ENCODE measurements at places on chromosomes 5 and 9. TPM values are rescaled to one million over a fixed set of nuclear protein-coding genes. Genes with fewer than 3 reads are reported as not detected.
A peak's percentile ranks its signal among the peaks of the same experiment; 100 is the strongest.

DNA sequence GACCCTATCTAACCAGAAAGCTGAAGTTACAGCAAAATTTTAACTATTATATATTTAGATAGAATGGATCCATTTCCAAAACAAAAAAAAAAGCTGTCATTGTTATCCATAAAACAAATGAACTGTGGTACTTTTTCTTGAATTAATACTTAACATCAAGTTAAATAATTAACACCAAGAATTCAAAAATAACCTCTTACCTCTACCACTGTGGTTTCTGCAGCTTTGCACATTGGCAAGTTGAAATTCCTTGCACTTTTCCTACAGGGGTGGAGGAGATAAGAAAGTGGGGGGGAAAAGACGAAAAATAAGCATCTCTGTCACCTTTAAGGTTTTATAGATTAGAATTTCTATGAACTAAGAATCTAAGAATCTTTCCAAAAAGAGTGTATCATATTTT, 30.0 kb downstream of the OXCT1 start:
- H3K27ac ChIP-seq: no peak overlapping the region
- no peak overlapping the region for H3K4me3 ChIP-seq
- H3K4me1 ChIP-seq: no peaks in the 10 kb centered on the region
- no peak for DNase-seq

DNA sequence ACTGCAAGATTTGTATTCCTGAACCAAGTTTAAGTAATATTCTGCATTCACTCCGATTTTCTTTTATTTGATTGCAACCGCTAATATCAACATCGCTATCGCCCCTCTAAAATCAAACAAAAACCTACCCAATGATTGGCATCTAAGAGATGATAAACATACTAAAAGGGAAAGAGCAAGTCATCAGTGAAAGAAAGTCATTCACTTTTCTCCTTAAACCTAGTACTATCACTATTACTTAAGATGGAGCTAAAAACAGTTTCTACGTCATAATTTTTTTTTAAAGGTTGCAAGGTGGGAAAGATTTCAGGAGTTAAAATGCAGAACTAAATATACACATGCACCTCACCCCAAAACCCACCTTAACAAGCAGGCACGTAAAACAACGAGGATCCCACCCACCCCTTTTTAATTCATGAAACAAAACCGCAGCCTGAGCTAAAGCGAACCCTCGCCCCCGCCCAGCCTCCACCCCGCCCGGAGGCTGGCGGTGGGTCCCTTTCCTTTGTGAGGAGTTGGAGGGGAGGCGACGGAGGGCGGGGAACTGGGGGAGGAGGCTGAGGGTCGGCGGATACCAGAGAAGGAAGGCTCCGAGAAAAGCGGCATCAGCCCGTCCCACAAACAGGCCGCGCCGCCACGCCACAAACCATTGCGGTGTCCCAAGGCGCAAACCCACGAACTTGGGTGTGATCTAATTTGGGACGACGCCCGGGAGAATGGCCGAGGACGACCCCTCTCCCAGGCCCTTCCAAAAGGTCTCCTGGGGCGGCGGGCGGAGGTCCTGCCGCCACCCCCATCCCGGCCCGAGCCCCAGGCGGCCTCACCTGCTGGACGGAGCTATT, 861 bp downstream of the UBQLN1 start:
- peak; percentile 89 for DNase-seq
- no peaks in the 10 kb centered on the region for H3K36me3 ChIP-seq
- peak overlapping the region; percentile 98 for H3K27ac ChIP-seq

DNA sequence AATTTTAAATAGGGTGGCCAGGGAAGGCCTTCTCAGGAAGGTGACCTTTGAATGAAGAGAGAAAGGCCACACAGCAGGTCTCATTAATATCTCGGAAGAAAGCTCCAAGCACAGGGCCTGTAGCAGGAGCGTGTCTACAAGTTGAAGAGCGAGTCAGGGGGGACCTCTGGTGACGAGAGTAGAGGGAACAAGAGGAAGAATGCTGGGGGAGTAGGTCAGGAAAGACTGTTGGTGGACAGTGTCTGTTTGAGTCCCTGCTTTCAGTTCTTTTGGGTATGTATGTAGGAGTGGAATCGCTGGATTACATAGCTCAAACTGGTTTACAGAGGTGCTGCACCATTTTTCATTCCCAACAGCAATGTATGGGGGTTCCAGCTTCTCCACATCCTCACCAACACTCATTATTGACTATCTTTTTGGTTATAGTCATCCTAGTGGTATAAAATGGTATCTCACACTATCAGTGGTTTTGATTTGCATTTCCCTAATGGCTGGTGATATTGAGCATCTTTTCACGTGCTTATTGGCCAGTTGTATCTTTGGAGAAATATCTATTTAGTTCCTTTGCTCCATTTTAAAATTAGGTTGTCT, 55.8 kb downstream of the NUP214 start:
- H3K36me3 ChIP-seq: peaks cover 13% of the 10 kb centered on the region
- no peak overlapping the region for H3K4me3 ChIP-seq
- H3K27me3 ChIP-seq: no peaks in the 10 kb centered on the region
- no peaks in the 10 kb centered on the region for H3K4me1 ChIP-seq
- no peak for DNase-seq

GRCh38 chr5:156405988-156406387, 79.0 kb downstream of the SGCD start:
- no peaks in the 10 kb centered on the region for H3K36me3 ChIP-seq
- no peaks in the 10 kb centered on the region for H3K4me1 ChIP-seq
- no peaks in the 10 kb centered on the region for H3K27me3 ChIP-seq
- H3K27ac ChIP-seq: no peak overlapping the region

- H3K27me3 ChIP-seq: no peaks in the 10 kb centered on the region
- H3K4me1 ChIP-seq: no peaks in the 10 kb centered on the region
- no peak overlapping the region for H3K27ac ChIP-seq
- no peak overlapping the region for H3K4me3 ChIP-seq
These were observed 64.7 kb downstream of the CSF2 start for GRCh38 chr5:132138260-132138659.

- DNase-seq: peak; percentile 83
- H3K4me3 ChIP-seq: no peak overlapping the region
- peak overlapping the region; percentile 92 for H3K27ac ChIP-seq
- peaks cover 18% of the 10 kb centered on the region for H3K4me1 ChIP-seq
- H3K36me3 ChIP-seq: no peaks in the 10 kb centered on the region
These were observed 37.6 kb downstream of the DUSP1 start for GRCh38 chr5:172733131-172733973.

- no peaks in the 10 kb centered on the region for H3K4me1 ChIP-seq
- DNase-seq: no peak
- H3K4me3 ChIP-seq: no peak overlapping the region
- H3K27ac ChIP-seq: no peak overlapping the region
These were observed 187.5 kb upstream of the RORB start for GRCh38 chr9:74309654-74310053.

DNA sequence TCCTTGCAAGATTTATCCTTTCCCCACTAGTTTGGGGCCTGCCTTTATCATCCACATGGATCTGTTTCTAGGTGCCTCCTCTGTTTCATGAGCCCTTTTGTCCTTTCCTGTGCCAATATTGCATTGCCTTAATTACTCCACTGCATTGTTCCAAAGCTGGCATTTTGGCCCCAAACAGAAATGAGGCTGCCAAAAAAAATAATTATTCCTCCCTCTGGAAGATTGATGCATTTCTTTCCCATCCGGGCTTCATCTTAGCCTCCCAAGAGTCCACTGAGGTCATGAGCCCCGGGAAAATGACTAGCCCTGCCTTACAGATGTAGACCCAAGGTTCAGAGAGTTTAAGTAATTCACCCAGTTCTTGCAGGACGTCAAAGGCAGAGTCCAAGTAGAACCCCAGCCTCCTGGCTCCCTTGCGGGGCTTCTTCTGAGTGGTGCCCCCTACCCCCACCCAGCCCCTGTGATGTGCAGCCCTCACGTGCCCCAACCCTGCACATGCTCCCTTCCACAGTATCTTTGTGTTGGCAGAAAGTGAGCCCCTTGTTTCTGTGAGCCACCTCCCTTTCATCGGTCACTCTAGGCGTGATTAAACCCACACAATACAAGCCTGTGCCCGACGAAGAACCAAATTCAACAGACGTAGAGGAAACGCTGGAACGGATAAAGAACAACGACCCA, 62.1 kb downstream of the TMOD1 start:
- no peaks in the 10 kb centered on the region for H3K36me3 ChIP-seq
- peaks cover 26% of the 10 kb centered on the region for H3K4me1 ChIP-seq
- DNase-seq: no peak
- no peaks in the 10 kb centered on the region for H3K27me3 ChIP-seq

- H3K4me3 ChIP-seq: no peak overlapping the region
- H3K27ac ChIP-seq: peak overlapping the region; percentile 30
- peaks cover 44% of the 10 kb centered on the region for H3K4me1 ChIP-seq
- H3K27me3 ChIP-seq: no peaks in the 10 kb centered on the region
- H3K36me3 ChIP-seq: no peaks in the 10 kb centered on the region
- peak; percentile 47 for DNase-seq
These were observed 207.3 kb downstream of the ARHGAP26 start for GRCh38 chr5:142977363-142978051.

MARVELD2 gene
- 30.9 TPM for total RNA-seq

SLC23A1 gene
- total RNA-seq: 2.1 TPM

DPYSL3 gene
- total RNA-seq: 62.8 TPM

ADRB2 gene
- 27.5 TPM for total RNA-seq

CTXN3 gene
- total RNA-seq: not detected

All from upper lobe of left lung (tissue), 6 donors.